WERI-Rb-1 (cell line): ENCODE measurements at places on chromosomes 5 and 9.

DNA sequence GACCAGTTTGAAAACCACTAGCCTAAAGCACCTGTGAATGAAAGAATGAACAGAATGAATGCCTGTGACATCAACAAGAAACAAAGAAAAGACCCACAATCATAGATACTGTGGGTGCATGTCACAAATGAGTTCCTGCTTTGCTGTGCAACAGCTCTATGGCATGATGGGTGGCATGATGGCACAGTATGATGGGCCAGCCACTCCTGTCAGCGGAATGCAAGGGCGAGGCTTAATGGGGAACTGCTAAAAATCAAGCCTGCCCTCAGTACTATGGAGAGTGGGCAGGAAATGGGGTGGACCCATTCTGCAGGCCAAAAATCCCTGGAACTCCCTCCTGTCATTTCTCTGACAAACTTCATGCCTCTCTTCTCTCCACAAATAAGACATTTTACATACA lies 89.0 kb downstream of the DCP2 start:
- no peak for DNase-seq

DNA sequence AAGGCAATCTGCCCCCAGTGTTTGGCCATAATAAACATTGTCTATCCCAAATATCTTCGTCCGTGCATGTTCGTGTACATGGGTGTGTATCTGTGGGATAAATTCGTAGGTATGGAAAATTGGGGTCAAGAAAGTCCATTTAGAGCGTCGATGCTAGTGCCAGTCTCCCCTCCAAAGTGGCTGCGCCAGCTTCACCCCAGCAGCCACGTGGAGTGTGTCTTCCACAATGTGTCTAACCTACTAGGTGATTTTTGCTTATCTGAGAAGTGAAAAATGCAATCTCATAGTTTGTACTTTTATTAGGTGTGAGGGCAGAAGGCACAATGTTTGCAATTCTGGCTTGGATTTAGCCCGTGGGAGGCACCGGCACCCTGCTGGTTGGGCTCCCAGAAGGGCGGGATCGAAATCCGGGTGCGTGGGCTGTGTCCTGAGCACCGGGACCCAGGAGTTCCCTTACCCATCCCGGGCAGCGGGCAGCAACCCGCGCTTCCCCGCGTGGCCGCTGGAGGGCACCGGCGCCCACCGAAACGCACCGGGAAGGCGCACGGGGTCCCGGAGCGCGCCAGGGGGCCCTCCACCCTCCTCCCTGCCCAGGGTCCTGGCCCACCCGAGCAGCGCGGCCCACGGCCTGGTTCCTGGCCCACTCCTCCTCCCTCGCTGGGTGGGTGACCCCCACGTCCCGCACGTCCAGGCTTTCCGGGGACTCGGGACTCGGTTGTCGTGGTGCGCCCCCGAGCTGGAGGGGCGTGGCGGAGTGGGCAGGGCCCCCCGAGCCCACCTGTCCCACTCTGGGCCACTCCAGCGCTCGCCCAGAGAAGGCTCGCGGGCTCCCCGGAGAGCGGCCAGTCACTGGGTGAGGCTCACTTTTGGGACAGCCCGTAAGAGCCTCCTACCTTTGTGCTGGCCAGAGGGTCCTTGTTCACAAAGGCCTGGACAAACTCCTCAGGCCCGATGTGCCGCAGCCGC lies 55.4 kb upstream of the RNF130 start:
- DNase-seq = peak; percentile 33

- no peak for DNase-seq
These were observed 8.5 kb upstream of the ACSL6 start for GRCh38 chr5:132019857-132020555.

- DNase-seq = no peak
These were observed 13.4 kb downstream of the ABLIM3 start for GRCh38 chr5:149154650-149155049.

GRCh38 chr5:176507911-176508310 lies 29.3 kb downstream of the RNF44 start:
- DNase-seq = no peak

DNA sequence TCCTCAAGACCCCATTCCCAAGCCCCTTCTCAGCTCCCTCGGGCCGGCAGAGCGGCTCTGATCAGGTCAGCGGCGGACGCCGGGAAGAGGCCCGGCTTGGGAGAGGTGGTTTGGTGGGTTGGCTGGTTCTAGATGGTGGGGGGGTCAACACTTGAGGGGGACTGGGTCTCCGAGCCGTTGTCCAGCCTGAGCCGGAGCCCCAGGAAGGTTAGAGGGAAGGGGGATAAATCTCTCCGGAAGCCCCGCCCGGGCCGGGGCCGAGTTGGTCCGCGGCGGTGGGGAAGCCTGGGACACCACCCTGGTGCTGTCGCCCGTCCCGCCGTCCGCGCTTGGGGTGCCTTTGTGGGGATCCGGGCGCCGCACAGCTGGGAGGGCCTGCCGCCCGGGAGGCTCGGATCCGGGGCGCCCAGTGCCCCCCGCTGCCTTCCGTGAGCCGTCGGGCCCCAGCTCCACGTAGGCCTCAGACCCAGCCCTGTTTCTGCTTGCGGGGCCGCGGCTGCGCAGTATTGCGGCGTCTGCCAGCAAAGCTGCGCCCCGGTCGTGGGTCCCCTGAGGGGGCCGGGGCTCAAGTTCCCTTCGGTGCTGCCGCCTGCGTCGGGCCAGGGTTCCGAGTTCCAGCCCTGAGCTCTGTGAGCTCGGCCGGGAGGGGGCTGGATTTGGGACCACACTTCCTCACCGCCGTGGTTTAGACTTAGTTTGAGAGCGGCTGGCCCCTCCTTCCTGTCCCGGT lies 542 bp upstream of the TRIM52 start:
- peak; percentile 64 for DNase-seq

GRCh38 chr5:132661231-132662003 lies 3.4 kb downstream of the IL13 start:
- DNase-seq = no peak

DNA sequence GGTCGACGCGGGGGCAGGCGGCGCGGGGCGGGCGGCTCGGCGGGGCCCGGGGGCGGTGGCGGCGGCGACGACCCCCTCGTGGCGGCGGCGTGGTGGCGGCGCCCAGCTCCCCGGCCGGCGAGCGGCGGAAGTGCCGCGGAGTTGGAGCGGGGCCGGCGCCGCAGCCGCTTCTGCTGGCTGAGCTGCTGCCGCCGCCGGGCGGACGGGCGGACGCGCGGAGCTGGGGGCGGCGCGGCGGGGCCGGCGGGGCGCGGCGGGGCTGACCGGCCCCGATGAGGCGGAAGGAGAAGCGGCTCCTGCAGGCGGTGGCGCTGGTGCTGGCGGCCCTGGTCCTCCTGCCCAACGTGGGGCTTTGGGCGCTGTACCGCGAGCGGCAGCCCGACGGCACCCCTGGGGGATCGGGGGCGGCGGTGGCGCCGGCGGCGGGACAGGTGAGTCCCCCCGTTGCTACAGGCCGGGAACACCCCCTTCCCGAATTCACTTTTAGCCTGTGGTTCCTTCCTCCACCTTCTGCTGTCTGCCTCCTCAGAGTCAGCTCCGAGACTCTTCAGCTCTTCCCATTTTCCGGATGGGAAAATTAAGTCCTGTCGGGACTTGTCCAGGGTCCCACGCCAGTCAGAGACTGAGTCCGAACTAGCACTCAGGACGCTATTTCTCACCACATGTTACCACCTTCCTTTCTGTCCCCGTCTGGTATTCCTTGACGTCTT lies at the start of gene GALNT10:
GALNT10 (plus strand) TSS at position 139 of the 710 bp plus-strand sequence; CDS start at position 273, 134 bp downstream.
- peak; percentile 52 for DNase-seq

GRCh38 chr9:134488331-134489280 lies 153.0 kb upstream of the COL5A1 start:
- DNase-seq = no peak

DNA sequence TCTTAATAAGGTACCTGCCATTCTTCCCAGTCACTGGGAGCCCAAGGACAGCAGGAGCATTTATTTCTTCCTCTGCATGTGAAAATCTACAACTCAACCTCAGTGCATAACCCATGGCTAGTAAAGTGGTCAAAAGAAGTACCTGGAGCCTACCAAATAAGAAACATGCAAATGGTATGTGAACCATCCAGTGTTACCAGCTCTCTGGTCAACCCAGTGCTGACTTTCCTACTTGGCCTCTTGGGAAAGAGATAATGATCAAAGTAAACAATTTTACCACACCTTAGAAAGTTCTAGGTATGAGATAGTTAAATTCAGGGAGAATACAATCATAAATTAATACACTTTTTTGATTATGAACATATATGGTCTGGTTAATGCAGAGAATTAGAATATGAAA lies 325.6 kb downstream of the ENC1 start:
- no peak for DNase-seq

DNA sequence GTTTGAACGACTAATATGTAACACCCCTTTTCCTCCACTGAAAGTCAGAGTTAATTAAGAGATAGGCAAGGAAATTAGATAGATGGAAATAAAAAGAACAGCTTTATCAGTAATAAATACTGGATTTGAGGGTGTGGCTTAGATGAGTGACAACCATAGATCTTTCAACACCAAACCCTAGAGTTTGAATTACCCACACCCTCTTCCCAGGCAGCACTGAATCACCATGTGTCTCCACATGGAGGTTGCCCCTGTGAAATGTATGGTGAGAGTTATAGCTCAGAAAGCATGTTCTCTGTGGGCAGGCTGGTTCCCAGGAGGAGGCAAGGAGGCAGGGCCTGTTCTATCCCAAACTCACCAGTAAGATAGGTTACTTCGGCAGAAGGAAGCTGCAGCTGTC lies 69.7 kb downstream of the TMEM174 start:
- DNase-seq = no peak

DNA sequence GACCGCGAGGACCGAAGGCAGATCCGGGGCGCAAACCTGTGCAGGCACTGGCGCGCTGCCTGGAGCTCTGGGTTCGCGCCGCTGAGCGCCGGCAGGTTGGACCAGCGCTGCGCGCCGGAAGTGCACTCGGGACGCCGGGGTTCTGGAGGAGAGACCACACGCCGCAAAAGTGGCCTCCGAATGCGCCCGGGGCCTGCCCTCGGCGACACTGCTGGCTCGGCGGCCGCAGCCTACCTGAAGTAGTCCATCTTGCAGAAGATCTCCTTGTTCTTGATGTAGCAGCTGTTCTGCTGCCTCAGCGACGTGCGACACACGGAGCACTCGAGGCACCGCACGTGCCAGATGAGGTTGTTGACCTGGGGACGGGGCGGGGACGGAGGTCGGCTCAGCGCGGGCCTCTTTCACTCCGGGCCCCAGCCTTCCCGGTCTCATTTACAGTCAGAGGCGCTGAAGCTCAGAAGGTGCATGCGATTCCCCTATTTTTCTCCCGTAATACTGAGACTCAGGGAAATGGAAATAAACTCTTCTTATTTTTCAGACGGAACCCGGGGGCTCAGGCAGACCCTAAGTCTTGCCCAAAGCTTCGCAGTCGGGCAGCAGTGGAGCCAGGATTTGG lies 2.5 kb downstream of the LHX6 start:
- DNase-seq = no peak

GRCh38 chr9:121434969-121435368 lies 64.7 kb downstream of the GGTA1 start:
- DNase-seq = no peak

- DNase-seq = no peak
These were observed 55.1 kb upstream of the KDM4C start for GRCh38 chr9:6702707-6703106.

- no peak for DNase-seq
These were observed 408.9 kb downstream of the PDE4D start for GRCh38 chr5:59484618-59485017.

DNA sequence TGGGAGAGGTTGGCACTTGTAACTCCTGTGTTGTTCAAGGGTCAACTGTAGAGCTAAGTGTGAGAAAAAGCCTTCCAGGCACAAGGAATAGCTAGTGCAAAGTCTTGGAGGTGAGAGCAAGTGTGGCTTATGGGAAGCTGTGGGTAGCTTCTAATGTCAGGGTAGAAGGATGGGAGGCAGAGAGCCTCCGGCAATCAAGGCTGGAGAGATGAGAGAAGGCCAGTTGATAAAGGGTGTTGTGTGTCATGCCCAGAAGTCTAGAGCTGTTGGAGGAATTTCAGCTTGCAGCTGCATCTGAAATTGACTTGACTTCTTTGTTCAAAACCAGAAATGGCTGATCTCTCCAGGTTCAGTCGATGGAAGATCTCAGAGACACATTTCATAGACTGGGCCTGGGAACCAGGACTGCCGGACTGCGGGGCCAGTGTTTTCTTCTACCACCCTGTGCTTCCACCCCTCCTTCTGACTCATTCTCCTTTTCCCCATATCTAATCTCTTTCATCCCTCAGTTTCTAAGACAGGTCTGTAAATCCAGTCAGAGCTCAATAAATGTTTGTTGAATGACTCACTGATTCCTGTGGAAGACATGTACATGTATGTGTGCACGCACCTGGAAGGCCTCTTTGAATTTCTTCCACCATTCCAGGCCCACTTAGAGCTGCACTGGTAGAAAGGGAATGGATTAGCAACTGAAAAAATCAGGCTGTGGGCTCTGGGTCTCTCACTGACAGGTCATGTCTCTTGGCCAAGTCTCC lies 67.8 kb upstream of the KLF4 start:
- no peak for DNase-seq

DNA sequence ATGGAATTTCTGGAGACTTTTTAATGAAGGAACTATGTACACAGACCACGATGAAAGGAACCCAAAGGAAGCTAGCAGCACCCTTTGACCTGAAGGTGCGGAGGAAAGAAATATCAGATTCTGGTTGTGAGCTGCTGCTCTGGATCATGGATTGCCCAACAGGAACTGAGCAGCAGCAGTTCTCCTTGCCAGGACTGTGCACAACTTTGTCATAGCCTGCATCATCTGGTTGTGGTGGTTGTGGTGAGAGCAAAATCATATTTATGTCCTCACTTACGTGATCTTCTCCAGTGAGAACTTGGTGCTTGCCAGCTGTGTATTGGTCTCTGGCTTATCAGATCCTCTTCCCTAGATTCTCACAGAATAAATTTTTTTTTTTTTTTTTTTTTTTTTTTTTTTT lies 70.7 kb upstream of the LPAR1 start:
- DNase-seq = no peak

GRCh38 chr5:50710838-50711237 lies 44.4 kb downstream of the PARP8 start:
- no peak for DNase-seq

DNA sequence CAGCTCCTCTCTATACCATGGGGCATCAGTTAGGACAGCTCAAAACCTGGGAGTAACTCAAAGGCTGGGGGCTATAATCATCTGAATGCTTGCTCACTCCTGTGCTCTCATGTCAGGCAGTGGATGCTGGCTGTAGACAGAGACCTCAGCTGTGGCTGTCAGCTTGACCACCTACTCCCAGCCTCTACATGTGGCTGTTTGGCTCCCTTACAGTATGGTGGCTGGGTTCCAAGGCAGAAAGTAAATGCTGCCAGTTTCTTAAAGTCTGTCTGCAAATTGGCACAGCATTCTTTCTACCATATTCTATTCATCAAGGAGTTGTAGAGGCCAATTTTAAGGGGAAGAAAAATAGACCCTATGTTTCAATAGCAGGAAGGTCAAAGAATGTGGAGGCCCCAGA lies 66.9 kb downstream of the TMC1 start:
- no peak for DNase-seq

DNA sequence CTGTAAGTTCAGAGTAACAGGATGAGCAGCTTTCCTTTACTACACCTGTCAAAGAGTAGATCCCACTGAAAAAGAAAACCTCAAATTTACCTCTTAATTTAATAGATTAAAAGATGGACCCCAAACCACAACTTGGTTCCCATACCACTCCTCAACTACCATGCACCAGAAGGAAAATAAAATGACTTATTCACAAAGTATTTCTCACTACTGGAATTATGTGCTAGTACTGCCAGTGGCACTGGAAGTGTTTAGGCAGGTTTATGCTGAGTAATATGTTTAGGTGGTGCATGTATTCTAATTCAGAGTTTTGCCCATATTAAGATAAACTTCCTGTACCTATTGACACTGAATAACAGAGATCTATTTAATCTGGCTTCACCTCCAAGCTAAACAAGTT lies 6.6 kb downstream of the PLK2 start:
- no peak for DNase-seq

GRCh38 chr9:93592643-93593021 lies 16.2 kb downstream of the PHF2 start:
- DNase-seq = peak; percentile 51

- DNase-seq = no peak
These were observed 390.6 kb downstream of the CDH9 start for GRCh38 chr5:26647781-26648180.
